Stimulated activated CD4-positive, alpha-beta T cell treated with anti-CD3 and anti-CD28 coated beads, TNF-alpha, amount 100 ng/mL, for 4 hours (primary cell): ENCODE measurements at places on chromosomes 12 and 14.

- no peak for DNase-seq
Measured at GRCh38 chr14:69612783-69613130, 1.4 kb downstream of the SUSD6 start.

DNA sequence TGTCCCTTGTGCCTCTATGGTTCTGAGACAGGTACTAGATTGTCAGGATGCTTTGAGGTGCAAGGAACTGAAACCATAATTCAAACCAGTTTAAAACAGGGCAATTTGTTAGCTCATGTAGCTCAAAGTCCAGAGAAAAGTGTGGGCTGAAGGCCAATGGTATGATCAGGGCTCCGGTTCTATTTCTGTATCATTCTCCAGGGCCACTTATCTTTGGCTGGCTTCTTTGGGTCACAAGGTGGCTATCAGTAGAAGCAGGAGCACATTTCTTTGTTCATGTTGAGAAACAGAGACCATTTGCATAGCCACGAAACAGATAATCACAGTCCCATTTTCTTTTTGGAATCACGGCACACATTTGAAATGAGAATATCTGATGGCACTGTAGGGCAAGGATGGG lies 294.9 kb downstream of the ETNK1 start:
- no peak for DNase-seq

DNA sequence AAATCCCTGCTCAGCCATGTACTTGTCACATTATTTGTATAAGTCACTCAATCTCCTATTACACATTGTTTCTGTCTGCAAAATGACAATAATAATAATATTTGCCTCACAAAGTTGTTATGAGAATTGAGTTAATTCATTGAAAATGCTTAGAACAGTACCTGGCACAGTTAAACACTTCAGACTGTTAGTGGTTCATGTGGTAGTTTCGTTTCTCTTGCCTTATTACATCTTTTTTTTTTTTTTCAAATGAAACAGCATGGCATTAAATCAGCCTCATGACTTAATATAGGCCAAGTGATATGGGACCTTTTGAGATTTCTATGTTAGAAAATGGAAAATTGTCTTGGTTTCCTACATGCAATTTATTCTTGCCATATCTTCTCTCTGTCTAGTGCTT lies 71.0 kb upstream of the CRY1 start:
- DNase-seq, result no peak

- no peak for DNase-seq
Measured at GRCh38 chr12:130014485-130014807, 110.6 kb upstream of the TMEM132D start.

DNA sequence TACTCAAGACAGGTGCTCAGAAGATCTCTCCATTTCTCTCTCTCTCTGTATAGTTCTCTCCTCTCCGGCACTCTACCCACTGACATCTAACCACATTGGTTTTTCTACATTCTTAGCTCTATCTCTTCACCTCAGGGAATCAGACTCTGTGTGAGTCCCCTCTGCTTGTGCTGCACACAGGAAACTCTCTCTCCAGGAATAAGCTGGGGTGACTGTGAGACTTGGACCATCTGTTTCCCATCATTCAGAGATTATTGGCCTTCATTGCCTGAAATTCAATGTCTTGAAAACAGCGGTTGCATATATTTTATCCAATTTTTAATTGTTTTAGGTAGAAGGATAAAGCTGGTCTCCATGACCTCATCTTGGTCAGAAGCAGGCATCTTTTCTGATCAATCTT lies 105.0 kb downstream of the SLC35F4 start:
- no peak for DNase-seq

DNA sequence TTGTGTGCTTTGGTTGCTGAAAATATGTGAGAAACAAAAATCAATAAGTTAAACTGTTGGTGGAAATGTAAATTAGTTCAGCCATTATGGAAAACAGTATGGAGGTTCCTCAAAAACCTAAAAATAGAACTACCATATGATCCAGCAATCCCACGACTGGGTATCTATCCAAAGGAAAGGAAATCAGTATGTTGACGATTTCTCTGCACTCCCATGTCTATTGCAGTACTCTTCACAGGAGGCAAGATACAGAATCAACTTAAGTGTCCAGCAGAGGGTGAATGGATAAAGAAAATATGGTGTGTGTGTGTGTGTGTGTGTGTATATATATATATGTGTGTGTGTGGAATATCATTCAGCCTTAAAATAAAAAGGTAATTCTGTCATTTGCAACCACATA lies 159.5 kb downstream of the PTPRO start:
- DNase-seq, result no peak

- no peak for DNase-seq
Measured at GRCh38 chr14:55142466-55142865, 13.4 kb downstream of the LGALS3 start.

DNA sequence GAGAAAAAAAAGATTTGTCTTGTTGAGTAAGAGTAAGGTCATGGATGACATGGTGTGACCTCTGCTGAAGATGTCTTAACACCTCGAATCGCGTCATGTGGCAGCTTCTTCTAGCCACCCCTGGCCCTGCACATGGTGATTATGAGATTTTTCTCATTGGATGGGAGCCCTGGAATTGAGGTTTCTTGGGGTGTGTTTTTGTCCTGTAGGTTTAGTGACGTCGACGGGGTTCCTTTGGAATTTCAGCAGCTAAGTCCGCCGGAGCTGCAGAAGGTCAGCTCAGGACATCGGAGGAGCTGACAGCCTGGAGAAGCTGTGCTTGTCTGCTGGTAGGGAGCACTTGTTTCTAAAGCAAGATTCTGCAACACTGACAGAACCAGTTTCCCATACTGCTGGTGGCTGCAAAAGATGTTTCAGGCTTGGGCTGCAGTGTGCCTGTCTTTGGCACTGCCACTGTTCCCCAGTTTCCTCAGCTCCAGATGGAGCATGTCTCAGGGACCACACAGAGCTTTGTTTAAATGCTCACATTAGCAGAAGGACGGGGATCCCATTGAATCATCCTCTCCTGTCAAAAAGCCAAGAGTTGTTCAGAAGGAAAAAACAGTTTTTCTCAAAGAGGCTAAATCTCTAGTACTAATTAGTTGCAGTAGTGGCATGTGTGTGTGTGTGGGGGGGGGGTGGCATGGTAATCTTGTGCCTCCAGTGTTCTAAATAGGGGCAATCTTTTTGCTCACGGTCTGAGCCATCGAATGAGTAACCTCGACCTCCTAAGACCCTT lies 5.2 kb upstream of the FOS start:
- DNase-seq, result no peak

DNA sequence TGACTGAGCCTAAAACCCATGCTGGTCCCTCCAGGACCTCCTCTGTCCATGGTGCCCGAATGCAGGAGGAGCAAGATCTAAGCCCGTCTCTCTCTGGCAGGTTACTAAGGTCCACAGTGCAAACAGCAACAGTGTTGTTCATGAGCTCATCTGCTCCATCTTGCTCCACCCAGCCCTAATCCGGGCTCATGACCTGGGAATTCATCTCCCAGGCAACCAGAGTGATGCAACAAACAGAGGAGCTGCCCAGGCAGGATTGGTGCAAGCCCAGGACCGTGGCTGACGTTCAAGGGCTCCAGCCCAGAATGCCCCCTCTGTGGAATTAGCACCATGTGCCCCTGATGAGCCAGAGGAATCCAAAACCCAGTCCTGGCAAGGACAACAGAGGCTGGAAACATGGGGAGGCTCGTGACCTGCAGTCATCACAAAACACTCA lies 29.9 kb downstream of the HSPB8 start:
- DNase-seq, result no peak

DNA sequence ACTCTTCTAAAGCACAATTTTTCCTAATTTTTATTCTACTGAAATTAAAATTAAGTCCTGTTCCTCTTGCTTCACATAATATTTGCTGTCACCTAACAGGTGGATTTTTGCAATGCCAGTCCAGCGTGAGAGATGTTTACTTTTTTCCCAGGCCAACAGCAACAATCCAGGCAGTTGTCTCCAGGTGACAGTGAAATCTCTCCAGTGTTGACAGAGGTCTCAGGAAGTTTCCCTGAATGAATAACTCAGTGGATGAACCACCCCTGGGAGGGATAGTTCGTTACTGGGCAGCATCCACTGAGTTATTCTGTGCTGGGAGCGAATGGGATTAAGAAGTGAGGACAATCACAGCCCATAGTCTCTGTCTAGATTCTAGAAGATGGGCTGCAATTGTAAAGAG lies 7.1 kb upstream of the NT5DC3 start:
- DNase-seq, result no peak
